Activated CD4-positive, alpha-beta memory T cell treated with anti-CD3 and anti-CD28 coated beads for 36 hours (primary cell): ENCODE measurements at places on chromosomes 1 and 21.

GRCh38 chr1:37479255-37480124 lies 5.1 kb downstream of the ZC3H12A start:
- peak; percentile 97 for DNase-seq

- DNase-seq: no peak
These were observed 11.4 kb downstream of the SEMA6C start for GRCh38 chr1:151134991-151135390.

DNA sequence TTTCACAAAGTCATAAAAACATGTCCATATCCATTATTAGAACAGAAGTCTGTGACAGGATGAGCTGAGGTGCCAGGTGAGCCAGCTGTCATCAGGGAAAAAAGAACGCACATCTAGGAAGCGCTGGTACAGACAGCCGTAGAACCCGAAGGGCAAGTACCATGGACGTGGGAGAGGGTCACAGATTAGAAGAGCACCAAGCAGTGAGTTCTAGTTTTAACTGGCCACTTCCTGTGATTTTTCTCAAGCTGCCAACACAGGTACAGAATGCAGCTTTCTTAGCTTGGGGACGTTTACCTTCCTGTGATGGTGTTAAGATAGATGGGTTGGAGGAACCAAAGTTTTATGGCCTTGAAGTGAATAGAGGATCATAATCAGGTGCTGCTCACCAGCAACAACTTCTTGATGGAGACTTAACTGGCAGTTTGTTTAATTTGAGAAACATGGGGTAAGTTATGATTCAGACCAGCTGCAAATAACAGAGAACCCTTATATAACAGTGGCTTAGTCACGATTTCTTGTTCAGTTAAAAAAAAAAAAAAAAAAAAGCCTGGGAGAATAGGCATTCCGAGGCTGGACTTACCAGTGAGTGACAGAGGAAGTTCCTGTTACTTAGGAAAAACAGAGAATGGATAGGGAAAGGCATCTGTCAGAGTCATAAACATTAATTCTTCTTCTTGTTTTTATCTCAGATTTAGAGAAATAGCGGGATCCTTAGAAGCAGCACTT lies 30.9 kb downstream of the AGT start:
- no peak for DNase-seq

- no peak for DNase-seq
These were observed 104.4 kb upstream of the SERBP1 start for GRCh38 chr1:67534627-67535065.

DNA sequence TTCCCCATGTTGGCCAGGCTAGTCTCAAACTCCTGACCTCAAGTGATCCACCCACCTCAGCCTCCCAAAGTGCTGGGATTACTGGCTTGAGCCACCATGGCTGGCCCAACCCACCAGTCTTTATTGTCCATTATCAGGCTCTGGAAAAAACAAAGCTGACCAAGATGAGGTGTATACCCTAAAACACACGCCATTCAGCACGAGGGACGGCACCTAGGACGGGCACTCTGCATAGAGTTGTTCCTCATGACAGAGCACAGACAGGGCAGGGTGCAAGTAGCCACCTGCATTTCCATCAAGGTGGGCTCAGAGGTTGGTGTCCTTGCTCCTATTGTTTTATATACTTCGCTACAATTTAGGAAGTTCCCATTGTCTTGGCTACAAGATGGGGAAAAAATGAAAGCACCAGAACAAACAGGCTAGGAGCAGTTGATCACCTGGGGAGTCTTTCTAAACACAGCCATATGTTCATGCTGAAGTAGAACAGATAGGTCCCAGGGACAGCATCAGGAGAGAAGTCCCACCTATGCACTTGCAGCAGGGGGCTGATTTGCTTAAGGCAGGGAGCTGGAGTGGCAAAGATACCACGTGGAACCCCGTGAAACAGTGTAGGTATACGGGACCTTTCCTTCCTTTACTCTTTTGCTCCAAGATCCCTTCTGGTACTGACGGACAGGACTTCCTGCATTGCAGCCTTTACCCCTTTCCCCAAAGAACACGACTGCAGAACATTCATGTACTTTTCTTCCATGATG lies 4.5 kb downstream of the KRTCAP2 start:
- DNase-seq: no peak

DNA sequence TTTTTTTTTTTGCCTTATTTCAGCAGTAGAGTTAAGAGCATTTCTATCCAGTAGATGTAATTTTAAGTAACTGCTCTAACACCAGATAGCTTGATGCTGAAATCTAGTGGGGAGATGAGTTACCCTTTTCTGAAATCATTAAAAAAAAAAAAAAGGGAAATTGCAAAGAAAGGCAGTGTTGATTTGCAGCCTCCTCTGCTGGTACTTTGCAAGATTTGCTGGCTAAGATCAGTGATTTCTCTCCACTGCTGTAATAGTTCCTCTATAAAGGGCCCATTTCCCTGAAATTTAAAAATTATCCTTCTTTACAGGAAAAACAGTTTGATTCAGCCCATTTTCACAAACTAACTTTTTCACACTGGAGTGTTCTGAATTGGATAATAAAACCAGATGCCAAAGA lies 120.6 kb downstream of the PTBP2 start:
- no peak for DNase-seq

- no peak for DNase-seq
These were observed 344.8 kb upstream of the KAZN start for GRCh38 chr1:14253676-14254075.

DNA sequence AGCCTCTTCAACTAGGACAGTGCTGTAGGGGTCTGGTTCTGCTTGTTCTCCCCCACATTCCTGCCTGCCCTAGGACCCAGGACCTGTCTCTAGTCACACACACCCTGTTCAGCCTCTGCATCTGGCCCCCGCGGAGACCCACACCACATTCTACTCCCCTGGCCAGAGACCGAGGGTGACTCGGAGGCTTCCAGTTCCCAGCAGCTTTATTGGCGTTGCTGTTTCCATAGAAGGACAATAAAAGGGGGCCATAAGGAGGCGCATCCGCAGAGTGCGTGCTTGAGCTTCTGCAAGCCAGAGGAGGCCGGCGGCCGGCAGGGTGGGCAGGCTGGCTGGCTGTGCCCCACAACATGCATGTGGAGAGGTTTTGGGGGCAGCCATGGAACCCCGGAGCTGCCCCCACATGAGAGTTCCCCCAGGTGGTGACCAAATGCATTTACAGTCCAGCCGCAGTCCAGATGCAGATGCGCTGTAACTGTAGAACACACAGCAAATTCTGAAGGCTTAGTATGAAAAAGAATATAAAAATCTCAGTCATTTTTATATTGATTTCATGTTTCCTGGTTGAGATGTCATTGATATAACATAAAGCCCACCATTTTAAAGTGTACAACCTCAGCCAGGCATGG lies 52.4 kb downstream of the PDE9A start:
- no peak for DNase-seq

DNA sequence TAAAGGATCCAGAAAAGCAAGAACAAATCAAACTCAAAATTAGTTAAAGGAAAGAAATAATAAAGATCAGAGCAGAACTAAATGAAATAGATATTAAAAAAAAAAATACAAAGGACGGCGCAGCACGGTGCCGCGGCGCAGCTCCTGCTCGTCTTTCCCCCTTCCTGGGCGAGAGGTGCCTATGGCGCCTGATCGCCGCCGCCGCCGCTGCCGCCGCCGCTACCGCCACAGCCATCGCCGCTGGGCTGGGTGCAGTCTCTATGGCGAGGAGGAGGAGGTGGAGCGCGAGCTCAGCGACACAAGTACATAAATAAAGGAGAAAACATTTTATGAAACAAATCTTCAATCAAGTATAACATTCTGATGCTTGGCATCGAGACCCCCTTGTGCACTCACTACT lies 77.6 kb upstream of the VANGL1 start:
- no peak for DNase-seq

DNA sequence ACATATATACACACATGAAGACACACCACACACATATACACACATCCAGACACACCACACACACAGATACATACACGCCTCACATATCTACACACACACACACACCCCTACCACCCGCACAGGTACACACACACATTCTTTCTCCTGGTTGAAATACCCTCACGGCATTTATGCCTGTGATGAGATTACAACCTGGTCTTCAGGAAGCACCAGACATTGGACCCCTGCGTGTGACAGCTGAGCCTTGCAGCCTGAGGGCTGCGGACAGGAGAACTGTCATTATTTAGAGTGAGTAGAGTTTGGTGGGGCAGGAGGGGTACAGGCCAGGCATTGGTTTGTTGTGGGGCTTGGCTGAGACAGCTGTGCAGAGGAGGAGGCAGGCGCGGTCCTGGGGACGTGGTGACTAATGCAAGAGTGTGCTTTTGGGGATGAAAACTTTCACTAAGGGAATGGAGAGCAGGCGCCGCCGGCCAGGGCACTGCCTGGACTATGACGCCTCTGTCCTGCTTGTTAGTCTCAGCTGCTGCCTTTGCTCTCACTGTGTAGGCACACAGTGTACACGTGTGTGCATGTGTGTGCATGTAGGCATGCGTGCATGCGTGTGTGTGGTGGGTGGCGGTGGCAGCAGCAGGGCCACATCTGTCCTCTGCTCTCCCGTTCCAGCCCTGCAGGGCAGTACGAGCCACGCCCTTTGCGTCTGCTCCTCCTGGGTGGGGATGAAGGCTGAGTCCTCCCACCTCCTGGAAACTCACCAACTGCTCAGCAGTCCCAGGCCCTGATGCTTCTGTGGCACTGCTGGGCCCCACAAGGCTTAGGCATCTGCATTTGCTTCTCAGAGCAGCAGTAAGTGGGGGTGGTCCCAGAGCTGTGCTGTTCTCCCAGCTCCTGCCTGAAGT lies 57.6 kb downstream of the SPSB1 start:
- DNase-seq: no peak

GRCh38 chr21:38249696-38250278 lies 7.0 kb upstream of the KCNJ15 start:
- no peak for DNase-seq

DNA sequence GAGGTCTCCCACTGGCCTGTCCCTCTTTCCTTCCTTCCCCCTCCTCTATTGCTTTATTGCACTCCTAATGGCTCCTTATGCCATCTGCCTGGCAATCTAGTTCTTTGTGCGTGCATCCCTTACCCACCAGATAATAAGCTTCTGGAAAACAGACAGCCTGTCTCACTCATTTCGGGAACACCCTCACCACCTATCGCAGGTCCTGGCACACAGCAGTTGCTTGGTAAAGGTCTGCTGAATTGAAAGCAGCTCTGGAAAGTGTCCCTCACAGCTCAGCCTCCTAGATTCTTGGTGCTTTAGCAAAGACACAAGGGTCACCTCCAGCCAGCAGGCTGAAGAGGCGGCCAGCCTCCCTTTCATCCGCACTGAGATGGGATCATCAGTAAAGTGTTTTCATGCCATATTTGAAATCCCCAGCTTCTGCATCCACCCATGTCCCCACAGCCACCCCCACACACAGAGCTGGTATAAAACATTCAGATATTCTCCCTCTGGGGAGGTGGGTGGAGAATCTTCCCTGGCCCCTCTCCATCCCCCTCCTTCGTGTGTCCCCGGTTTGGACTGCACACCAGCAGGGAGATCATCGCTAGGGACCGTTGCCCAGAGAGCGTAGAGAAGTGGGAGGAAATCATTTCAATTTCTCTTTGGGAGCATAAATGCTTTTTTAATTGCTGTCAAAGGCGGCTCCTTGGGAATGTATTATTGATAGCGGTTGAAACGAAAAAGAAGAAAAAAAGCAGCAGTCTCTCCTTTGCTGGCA lies 29.1 kb upstream of the ATP2B4 start:
- DNase-seq: no peak

- no peak for DNase-seq
These were observed 599.0 kb downstream of the LMO4 start for GRCh38 chr1:87927391-87928280.

DNA sequence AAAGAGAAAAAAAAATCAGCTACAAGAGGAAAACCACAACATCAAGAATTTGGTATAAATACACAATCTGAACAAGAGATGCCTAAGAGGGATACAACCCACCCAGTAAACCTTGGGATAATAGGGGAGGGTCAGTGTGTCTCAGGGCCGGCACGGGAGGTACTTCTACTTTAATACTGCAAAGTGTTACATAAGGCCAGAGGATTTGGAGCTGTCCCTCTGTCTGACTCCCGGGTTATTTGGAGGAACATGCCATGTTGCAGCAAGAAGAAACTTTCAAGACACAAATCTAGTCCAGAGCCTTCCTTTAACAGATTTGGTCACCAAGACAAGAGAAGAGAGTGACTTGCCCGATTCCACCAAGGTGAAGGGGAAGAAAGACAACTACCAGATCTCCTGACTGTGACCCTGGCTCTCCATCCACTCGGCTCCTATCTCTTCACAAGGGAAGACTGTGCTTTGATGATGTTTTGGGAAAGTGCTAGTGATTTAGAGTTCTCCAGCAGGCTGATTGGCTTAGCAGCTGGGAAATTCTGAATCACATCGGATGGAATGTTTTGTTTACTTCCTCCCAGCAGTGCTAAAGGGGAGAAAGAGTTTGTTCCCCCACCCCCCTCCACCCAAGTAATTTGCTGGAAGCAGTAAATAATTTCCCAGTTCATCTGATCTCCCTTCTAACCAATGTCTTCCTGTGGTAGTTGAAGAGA lies 29.3 kb downstream of the SGIP1 start:
- DNase-seq: no peak

- no peak for DNase-seq
These were observed 56.5 kb downstream of the WARS2 start for GRCh38 chr1:119083980-119084379.

DNA sequence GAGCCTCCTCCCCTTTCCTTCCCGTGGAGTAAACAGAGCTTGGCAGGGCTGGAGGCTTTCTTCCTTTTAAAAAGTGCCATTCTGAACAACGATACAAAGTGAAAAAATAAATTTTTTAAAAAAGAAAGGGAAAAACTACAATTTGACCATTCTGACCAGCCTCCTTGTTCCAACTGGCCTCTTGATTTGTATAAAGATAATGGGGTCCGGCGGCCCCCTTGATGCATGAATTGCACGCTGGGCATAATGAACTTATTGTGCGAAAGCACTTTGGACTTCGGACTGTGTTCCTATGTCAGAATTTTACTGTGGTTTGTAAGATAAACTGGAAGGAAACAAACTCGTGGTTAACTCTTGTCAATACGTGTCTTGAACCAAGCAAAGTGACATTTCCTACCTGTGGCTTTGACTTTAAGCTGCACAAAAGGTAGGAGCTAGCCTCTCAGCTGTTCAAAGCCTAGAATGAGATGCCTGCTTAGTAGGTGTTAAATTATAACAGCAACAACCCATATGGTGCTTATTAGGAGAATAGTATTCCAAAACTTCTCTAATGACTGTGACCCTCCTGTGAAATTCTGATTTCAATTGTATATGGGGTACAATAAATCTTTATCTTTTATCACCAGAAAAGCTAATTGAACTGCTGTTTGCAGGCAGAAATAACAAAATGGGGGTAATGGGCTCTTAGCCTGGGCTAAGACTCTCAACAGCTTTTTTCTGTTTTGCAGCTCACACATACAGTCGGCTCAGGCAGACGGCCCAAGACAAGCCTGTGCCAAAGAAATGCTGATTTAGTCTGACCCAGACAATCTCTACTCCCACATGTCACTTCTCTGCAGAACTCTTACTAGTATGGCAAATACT lies 9.3 kb downstream of the IRF2BP2 start:
- no peak for DNase-seq

DNA sequence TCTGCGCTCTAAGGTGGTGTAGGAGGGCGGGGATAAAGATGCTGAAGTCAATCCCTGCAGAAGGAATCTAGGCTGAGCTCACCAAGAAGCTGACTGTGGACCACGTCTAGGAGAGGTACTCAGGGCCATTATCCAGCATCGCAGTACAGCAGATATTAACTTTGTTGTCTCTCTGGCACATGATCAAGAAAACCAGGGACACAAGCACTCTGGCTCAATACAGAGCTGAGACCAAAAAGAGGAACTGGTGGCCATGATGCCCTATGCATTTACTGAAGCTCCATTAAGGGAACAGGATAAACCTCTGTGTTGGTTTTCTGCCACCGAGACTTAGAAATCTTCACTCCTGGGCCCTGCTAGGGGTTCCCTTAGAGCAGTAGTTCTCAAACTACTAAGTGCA lies 38.0 kb upstream of the ANGPTL7 start:
- no peak for DNase-seq

GRCh38 chr1:40380817-40381216 lies 7.3 kb downstream of the SMAP2 start:
- DNase-seq: no peak
